ENCODE measurements at places on chromosomes 12 and 14.

GRCh38 chr12:29131539-29131938, 17.5 kb upstream of the FAR2 start:
- no peak for DNase-seq

DNA sequence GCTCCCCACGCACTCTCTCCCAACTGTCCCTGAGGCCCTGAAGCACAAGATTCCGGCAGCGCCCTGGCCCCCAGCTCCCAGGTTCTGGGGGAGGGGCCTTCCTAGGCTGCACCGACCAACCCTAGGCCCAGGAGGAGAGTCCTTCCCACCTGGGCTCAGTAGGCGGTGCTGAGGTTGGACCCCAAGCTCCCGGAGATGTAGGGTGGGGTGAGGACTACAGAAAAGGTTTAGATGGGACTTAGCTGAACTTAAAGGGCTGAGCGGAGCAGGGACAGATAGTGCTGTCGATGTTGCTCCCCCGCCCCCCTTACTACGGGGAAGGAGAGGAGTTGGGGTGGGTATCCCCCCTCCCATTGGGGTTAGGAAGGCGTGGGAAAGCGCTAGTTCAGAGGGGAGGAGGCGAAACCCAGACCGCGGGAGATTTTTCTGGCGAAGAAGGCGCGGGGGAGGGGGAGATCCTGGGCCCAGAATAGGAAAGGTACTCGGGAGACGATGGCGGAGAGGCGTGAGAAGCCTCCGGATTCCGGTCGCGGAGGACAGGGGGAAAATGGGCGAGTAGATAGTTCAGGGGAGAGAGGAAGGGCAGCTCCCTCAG, 4.2 kb upstream of the BAZ2A start:
- DNase-seq, result peak; percentile 65

DNA sequence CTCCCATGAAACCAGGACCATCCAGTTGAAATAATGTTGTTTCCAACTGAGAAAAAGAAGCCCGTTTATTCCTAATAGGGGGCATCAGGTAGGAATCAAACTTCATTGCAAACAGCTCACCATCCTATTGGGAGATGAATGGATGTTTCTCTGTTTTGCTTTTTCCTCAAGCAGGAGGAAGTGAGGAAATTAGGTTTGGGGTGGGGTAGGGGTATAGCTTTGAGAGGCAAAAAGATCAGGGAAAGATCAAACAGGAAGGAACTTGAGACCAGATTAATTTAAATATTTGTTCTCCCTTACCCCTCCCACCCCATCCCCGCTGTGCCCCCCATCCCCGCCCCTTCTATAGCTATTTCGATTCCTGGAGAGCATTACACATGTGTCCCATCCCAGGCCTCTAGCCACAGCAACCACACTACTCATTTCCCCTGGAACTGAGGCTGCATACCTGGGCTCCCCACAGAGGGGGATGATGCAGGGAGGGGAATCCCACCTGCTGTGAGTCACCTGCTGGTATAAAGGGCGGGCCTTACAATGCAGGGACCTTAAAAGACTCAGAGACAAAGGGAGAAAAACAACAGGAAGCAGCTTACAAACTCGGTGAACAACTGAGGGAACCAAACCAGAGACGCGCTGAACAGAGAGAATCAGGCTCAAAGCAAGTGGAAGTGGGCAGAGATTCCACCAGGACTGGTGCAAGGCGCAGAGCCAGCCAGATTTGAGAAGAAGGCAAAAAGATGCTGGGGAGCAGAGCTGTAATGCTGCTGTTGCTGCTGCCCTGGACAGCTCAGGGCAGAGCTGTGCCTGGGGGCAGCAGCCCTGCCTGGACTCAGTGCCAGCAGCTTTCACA, at the start of gene IL23A:
TSS of gene IL23A (plus strand) at position 577 of the 850 bp plus-strand sequence. CDS start at position 738, 161 bp downstream.
- no peak for DNase-seq

GRCh38 chr12:92608151-92609091, 94.4 kb upstream of the PLEKHG7 start:
- DNase-seq, result no peak

GRCh38 chr12:107660861-107661415, 24.7 kb upstream of the PWP1 start:
- DNase-seq, result no peak
